Iris pigment epithelial cell (primary cell): ENCODE measurements at places on chromosomes 3 and 15.

GRCh38 chr3:25581335-25581734 is 83.4 kb downstream of the TOP2B start:
- no peak for DNase-seq

- DNase-seq: no peak
These were observed 162.7 kb upstream of the LYSMD4 start for GRCh38 chr15:99895956-99896311.

DNA sequence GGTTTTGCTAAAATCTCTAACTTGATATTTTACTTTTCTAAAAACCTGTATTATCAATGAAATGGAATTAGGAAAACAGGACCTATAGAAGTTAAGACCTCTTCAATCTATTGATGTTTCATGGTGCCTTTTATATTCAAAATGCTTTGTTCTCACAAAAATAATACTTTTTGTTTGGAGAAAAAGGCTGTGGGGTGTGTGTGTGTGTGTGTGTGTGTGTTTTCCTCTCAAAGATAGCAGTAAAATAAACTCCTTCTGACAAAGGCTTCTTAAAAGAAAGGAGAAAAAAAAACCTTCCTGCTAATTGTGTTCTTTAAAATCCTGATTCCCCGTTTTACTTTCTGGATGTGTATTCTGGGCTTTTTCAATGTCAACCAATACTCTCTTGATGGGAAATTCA is 54.5 kb downstream of the RBM6 start:
- no peak for DNase-seq

GRCh38 chr3:127779747-127780146 is 42.6 kb downstream of the MGLL start:
- peak; percentile 57 for DNase-seq

DNA sequence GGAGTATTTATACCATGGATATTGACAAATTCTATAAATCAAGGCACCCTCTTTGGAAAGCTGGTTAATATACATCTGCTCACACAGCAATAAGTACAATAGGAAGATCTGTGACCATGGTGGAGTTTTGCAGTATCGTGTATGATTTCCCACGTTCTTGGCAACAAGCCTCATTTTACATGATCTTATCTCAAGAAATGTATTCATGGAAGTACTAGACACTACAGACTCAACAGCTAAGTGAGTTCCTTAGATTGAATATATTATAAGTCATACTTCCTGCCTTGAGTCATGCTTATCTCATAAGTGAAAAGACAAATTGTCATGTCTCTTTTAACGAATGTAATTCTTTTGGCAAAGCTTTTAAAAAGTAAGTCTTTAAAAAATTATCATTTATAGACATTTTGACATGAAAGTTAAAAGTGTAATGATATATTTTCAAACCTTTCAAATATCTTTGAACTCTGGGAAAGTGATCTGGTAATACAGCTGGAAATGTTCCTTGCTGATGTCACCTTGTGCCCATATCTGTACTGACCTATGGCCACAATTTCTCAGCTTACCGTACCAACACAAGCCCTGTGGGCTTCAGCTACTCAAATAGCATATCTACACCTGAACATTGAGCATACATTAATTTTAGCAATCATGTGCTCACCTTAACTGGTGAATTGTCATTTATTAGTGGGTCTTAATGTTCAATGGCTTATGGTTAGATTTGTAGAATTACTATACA is 130.3 kb upstream of the TMC3 start:
- DNase-seq: peak; percentile 70

DNA sequence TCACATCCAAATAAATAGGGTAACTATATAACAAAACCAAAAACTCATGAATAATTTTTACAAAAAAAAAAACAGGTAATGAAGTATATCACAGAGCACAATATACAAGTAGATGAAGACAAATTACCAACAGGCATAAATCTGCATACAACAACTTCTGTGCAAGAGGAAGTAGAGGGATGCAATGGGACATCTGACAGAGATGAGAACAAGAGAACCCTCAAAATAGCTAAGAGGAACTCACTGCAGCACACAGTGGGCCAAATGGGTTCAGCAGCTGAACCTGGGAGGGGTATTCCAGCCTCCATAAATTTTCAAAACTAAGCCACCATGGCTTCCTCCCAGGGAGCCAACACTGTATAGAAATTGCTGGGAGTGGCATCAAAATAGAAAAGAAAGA is 9.6 kb upstream of the BTLA start:
- no peak for DNase-seq

DNA sequence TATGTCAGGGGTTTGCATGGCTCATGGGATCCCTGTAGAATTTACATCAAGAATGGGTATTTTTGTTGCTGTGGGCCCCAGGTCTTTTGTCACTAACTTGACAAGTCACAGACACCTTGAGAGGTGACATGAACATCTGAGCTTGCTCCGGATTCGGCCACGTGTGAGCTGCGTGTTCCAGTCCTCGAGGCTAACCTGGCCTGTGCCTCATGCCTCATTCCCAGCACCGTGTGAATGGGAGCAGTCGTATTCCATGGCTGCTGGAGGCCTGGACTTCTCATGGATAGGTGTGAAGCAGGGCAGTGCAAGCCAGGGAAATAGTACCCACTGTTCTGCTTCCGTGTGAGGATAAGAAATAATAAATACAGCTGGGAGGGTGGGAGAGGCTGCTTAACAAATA is 423.5 kb downstream of the OCA2 start:
- no peak for DNase-seq

GRCh38 chr15:36970522-36970921 is 129.8 kb downstream of the MEIS2 start:
- DNase-seq: no peak

- no peak for DNase-seq
These were observed 33.1 kb upstream of the POLG start for GRCh38 chr15:89367485-89368451.

- DNase-seq: no peak
These were observed 41.9 kb downstream of the GPD1L start for GRCh38 chr3:32148351-32148750.
